Cerebellar cortex (tissue), 1 donor: ENCODE measurements at places on chromosomes 13 and 19.

DNA sequence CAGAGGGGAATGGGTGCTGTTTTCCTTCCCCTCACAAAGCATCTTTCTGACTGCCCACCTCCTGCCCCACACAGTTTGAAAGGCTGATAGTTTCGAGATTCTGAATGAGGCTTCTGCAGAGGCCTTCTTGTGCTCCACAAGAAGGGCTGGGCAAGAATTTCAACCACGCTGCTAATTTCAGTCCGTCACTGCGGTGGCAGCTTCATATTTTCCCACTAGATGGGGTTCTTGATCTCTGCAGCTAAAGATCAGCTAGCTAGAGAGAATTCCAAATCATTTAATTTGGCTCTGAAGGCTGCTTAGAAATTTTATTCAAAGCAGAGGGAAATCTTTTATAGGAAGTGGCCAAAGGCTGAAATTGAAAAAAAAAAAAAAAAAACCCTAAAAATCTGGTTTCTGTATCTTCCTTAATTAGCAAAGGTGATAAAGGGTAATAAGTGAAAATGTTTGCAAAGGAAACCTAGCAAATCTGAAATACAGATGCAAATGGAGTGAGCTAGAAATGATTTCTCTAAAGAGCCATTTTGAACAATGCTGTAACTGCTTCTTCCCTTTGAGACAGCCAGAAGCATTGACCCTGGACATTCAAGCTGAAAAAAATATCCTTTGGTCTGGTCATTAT lies 38.0 kb upstream of the C13orf42 start:
- DNase-seq: peak; percentile 82

- DNase-seq: no peak
These were observed 65.7 kb downstream of the PAN3 start for GRCh38 chr13:28204043-28204442.

GRCh38 chr13:112058519-112058873 lies 8.5 kb upstream of the SOX1 start:
- no peak for DNase-seq

- DNase-seq: no peak
These were observed 2667.7 kb upstream of the PCDH20 start for GRCh38 chr13:64083396-64083795.

- peak; percentile 82 for DNase-seq
These were observed 480.2 kb upstream of the MIR17HG start for GRCh38 chr13:90867336-90867683.

- DNase-seq: no peak
These were observed 56.8 kb downstream of the THSD1 start for GRCh38 chr13:52348983-52349780.

GRCh38 chr19:10863107-10863717 lies 8.1 kb upstream of the CARM1 start:
- no peak for DNase-seq

- peak; percentile 75 for DNase-seq
These were observed 1.1 kb downstream of the PIP5K1C start for GRCh38 chr19:3698974-3699740.

DNA sequence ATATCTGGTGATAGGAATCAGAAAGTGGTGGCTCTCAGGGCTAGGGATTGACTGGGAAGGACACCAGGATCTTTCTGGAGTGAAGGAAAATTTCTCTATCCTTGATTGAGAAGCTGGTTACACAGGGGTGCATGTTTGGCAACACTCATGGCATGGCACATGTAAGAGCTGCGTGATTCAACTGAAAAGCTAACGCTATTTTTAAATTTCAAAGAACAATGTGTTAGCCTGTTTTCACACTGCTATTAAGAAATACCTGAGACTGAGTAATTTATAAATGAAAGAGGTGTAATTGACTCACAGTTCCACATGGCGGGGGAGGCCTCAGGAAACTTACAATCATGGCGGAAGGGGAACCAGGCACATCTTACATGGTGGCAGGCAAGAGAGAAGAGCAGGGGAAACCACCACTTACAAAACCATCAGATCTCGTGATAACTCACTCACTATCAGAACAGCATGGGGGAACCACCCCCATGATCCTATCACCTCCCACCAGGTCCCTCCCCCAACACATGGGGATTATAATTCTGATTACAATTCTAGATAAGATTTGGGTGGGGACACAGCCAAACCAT lies 7.4 kb downstream of the SIGLEC8 start:
- DNase-seq: no peak

DNA sequence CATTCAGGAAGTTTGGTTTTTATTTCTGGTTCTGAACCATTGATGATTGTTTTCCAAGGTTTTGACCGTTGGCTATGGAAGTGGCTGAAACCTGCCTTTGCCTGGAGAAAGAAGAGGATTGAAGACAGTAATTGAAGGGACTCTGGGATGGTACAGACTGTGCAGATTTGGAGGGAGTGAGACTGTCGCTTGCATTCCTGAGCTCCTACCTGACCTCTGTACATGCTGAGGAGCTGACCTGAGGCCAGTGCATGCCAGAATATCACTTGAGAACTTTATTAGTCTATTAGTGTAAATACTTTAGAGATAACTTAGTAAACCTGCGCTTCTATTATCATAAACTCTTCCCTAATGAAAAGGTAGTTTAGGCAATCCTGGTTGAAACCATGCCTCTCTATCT lies 276.4 kb downstream of the IRS2 start:
- DNase-seq: no peak

GRCh38 chr13:50594276-50595051 lies 249.0 kb downstream of the DLEU7 start:
- DNase-seq: no peak

- DNase-seq: no peak
These were observed 401.2 kb downstream of the HS6ST3 start for GRCh38 chr13:96491103-96491502.

- DNase-seq: no peak
These were observed 39.9 kb downstream of the MTMR6 start for GRCh38 chr13:25247360-25247759.

- DNase-seq: no peak
These were observed 15.9 kb upstream of the C13orf46 start for GRCh38 chr13:113989585-113990300.

GRCh38 chr13:73258406-73258805 lies 199.6 kb downstream of the KLF5 start:
- DNase-seq: no peak

DNA sequence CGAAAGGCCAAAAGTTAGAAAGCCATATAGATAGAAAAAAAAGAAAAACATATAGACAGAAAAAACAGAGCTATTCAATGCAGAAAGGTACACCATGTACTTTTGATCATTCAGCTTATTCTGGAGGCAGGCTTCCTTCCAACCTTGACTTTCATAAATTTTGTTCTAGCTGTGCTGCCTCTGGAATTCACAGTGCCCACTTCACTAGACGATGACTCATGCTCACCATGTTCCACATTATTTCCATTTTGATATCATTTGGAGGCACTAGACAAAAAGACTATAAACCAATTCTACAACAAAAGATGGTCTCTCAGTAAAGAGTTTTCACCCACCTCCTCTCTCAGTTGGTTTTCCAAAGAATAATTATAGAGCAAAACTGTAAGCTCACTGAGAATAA lies 229.0 kb upstream of the IPO5 start:
- DNase-seq: no peak

DNA sequence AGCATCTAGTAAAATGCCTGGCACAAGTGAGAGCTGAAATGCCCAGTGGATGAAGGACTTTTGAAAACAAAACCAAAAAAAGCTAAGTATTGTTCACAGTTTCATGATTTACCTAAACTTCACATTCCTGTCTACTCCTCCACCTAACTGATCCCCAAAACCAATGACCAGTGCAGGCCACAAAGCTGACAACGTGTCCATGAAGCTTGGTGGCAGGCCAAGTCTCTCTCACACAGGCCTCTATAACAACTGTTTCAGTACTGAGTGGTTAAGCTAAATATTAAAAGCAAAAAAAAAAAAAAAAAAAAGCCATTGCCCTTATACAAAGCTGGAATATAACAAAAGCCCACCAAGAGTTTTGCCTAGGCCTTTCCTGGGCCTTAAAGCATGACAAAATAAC lies 36.4 kb downstream of the STK24 start:
- no peak for DNase-seq

DNA sequence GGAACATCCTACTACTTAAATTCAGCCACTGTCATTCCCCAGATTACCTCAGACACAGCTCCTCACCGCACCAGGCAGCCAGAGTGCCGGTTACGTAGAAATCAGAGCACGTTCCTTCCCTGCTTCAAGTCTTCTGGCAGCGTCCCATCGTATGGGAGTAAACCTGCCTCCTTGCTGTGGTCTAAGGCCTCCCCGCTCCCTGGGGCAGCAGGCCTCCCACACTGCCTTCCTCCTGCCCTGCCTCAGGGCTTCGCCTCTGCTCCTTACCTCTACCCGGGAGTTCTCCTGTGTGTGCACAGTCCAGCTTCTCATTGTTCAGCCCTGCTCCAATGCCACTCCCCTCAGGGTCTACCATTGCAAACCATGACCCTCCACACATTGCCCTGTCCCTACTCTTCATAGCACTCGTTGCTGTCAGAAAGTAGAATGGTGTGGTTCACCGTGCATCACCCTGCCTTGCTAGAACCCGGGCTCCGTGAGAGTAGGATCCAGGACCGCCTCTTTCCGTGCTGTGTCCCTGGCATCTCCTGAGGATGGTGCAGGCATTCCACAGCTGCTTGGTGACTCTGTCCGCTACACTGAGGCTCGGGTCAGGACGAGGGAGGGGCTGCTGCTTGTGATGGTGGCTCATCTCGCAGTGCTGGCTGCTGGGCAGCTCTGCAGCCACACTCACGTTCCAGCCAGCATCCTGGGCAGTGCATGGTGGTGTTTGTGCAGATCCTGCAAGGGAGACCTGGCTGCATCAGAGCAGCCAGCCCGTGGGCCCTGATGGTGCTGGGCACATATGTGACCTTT lies 6.9 kb downstream of the POP4 start:
- DNase-seq: no peak

GRCh38 chr13:100724568-100724967 lies 50.0 kb upstream of the TMTC4 start:
- no peak for DNase-seq

GRCh38 chr13:35891507-35892441 lies 239.4 kb downstream of the DCLK1 start:
- no peak for DNase-seq

GRCh38 chr13:48573213-48574007 lies 40.5 kb upstream of the RCBTB2 start:
- DNase-seq: no peak

GRCh38 chr13:64551755-64552154 lies 2678.4 kb downstream of the PCDH9 start:
- no peak for DNase-seq

DNA sequence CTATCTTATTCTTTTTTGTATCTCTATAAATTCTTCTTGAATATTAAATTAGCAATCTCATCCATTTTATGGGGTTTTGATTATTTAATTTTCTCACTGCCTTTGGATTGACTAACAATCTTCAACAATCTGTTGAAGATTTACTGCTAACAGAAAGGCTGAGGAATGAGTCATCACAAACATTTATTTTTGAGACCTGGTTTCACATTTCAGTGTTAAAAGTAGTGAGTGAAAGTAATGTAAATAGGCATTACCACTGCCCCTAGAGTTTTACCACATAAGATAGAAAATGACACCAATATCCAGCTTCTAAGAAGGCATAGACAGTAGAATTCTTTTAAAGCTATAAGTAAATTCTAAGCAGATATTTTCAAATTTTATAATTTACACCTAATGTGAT lies 472.8 kb downstream of the OLFM4 start:
- no peak for DNase-seq

DNA sequence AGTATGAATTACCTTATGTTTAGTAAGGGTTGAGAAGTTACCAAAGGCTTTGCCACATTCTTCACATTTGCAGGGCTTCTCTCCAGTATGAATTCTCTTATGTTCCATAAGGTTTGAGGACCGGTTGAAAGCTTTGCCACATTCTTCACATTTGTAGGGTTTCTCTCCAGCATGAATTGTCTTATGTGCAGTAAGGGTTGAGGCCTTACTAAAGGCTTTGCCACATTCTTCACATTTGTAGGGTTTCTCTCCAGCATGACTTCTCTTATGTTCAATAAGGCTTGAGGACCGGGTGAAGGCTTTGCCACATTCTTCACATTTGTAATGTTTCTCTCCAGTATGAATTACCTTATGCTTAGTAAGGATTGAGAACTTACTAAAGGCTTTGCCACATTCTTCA lies 26.7 kb downstream of the ZNF728 start:
- no peak for DNase-seq

DNA sequence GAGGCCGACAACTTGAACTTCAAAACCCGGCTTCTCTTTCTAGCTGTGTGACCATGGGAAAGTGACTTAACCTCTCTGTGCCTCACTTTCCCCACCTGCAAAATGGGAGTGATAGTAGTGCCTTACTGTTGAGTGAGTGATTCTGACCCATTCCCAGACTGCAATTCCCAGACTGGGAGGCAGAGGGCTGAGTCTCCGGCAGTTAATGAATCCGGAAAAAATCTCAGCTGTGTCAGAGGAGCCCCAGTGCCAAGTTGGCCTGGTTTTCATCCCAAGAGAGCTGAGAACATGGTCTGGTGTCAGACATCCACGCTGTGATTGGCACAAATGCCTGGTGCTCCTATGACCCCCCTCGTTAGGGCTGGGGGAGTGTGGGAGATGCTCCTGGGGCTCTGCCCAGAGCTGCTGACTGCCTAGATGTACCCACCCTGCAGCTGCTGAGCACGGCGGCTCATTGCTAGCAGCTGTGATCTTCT lies 50.0 kb downstream of the PIN1 start:
- DNase-seq: peak; percentile 74

DNA sequence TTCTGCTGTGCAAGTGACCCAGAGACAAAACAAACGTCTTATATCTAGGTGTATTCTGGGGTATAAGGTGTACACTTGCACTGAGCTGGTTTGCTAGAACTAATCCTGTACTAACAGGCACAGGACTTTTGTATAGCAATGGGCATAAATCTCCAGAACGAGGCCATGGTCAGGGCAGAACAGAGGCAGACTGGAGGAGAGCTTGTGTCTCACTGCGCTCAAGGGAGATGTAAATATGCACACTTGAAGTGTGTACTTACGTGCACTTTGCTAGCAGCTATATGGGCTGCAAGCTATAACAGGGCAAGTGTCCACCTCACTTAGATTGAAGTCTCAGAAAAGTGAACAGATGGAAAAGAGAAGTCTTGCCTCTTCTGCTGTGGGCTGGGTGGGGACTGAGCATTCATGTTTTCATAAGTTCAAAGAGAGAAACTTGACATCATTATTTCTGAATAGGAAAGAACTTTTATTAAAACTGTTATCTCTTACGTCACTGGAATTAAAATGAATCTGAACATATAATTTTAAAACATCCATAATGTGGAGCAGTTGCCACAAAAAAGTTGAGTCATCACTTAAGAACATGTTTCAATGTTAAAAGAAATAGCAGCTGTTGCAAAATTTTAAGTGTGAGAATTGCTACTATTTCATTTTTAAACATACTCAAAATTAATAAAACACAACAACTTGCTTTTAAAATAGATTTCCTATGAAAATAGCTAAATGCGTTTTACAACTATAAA lies 888.3 kb downstream of the PCDH9 start:
- DNase-seq: no peak

DNA sequence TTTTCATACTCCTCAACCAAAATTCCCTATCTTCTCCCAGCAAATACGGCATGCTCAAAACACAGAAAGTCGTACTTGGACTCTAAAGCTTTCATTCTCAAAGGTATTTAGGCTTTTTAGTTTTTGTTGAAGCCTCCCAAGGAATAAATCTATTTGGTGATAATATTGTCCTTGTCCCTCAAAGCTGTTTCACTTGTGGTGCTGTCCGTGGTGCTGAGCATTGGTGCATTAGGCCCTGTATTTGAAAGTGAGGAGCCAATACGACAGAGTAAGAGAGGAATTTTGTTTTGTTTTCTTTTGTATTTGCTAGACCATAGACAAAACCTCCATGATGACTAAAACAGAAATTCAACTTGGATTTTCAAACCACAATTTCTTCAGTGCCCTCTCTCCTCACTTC lies 3.2 kb upstream of the LGALS13 start:
- DNase-seq: peak; percentile 1
